ENCODE measurements at places on chromosomes 13 and 19.

DNA sequence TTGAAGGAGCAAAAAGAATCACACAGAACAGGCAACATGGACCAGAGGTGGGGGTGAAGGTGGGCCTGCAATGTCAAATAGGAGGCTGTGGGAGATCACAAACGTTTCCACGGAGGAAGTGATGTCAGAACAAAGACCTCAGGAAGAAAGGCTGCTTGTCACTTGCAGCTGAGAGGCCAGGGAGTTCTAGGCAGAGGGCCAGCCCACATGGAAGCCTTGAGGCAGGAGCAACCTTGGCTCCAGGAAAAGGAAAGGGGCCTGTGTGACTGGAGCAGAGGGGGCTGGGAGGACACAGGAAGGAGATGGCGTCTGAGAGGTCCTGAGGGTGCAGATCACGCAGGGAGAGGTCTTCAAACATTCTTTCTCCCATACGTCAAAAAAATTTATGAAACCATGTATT, 16.3 kb downstream of the ZNF160 start:
- no peak for DNase-seq

DNA sequence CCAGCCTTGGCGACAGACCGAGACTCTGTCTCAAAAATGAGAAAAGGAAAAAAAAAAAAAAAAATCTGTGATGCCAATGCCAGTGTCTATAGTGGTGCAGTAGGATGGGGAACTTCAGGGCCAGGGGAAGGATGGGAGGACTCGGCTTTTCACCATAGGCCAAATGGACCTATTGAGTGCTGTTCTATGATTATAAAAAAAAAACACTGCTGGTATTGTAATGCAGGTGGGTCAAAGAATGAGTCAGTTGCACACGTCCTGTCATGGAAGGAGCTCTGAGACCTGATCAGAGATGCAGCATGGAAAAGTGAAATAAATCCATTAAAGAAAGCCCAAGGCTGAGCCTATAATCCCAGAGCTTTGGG, 7.0 kb downstream of the DNAJB1 start:
- DNase-seq = no peak

DNA sequence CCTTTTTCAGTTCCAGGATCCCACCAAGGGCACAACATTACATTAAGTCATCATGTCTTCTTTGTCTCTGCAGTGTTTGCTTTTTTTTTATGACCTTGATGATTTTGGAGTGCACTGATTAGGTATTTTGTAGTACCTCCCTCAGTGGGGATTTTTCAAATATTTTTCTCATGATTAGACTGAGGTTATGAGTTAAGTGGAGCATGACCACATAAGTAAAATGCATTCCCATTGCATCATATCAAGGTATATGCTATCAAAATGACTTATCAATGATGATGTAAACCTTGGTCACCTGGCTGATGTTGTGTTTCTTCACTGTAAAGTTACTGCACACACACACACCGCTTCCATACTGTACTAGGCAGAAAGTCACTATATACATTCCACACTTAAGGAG, 96.7 kb upstream of the TRPC4 start:
- no peak for DNase-seq

DNA sequence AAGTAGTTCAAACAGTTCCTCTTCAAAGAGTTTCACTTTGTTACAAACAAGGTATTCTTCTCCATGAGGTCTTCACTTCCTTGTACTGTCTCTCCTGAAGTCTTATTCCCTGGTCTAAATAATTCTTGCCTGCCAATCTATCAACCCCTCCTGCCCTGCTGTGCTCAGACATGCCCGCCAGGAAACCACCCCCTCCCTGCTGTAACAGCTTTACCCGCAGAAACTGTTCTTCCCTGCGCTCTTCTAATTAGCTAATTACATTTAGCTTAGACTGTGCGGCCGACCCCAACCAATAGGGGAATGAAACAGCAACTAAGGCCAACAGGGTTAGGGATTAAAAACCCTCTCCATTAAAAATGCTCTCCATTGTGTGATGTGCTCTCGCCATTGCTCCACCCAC, 46.7 kb downstream of the ZNF846 start:
- DNase-seq = peak; percentile 38

DNA sequence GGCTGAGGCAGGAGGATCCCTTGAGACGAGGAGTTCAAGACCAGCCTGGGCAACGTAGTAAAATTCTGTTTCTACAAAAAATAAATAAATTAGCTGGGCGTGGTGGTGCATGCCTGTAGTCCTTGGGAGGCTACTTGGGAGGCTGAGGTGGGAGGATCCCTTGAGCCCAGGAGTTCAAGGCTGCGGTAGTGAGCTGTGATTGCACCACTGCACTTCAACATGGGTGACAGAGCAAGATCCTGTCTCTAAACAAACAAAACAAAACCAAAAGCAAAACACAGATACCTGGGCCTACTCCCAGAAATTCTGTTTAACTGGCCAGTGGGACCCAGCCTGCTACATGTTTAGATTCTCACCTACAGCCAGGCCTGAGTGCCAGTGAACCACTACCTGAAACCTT, 74.6 kb upstream of the MEDAG start:
- no peak for DNase-seq

- DNase-seq = no peak
Measured at GRCh38 chr13:113354831-113355610, 8.9 kb downstream of the GRTP1 start.

GRCh38 chr19:17323300-17323963, 11.2 kb downstream of the ANO8 start:
- DNase-seq = no peak

GRCh38 chr13:94311893-94312292, 167.6 kb downstream of the DCT start:
- DNase-seq = no peak

DNA sequence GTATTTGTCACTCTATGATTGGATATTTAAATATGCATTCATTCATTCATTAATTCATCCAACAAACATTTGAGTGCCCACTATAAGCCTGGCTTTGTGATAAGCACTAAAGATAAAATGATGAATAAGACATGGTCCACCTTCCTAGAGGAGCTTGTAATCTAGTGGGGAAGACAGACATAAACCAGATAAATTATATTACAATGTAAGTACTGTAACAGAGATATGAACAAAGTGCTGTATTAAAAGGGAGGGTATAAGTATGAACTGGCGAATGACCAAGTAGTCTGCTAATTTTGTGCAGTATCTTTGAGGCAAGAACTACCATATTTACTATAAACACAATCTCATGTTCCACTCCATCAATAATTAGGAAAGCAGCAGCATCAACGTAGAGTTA, 88.2 kb downstream of the RBM26 start:
- no peak for DNase-seq

GRCh38 chr13:69331245-69331644, 776.4 kb upstream of the ATXN8OS start:
- no peak for DNase-seq

GRCh38 chr13:39452417-39452816, 150.6 kb downstream of the LHFPL6 start:
- DNase-seq = peak; percentile 44

Data from NCI-H69 (cell line).